ENCODE measurements at places on chromosomes 6 and 20.

GRCh38 chr6:134766497-134766896 is 183.4 kb downstream of the ALDH8A1 start:
- DNase-seq = no peak

- DNase-seq = no peak
Measured at GRCh38 chr6:170012037-170012330, 260.6 kb downstream of the ERMARD start.

- DNase-seq = no peak
Measured at GRCh38 chr6:152309648-152310047, 327.5 kb downstream of the SYNE1 start.

GRCh38 chr6:146056506-146056905 is 27.6 kb downstream of the GRM1 start:
- no peak for DNase-seq

DNA sequence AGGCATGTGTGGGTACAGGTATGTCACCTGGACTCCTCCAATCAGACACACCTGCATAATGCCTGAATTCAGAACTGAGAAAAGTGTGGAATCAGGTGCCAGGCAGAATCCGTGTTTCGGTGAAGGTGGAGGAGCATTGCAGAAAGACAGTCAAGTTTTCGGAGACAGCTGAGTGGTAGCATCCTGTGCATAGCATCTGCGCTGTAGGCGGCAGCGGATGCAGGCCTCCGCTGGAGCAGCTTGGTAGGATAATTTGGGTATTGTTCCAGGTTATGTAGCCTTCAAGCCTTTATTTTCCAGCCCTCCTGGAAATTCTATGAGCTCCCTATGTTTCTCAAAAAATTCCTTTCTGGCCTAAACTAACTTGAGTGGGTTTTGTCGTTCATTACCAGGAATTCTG is 15.5 kb upstream of the ARMC2 start:
- DNase-seq = no peak
